NCI-H748 treated with DMSO at 0.1 percent for 48 hours (cell line): ENCODE measurements at places on chromosomes 5 and 9.

- DNase-seq, result no peak
Observed at GRCh38 chr9:137783521-137783920, 94.1 kb upstream of the CACNA1B start.

DNA sequence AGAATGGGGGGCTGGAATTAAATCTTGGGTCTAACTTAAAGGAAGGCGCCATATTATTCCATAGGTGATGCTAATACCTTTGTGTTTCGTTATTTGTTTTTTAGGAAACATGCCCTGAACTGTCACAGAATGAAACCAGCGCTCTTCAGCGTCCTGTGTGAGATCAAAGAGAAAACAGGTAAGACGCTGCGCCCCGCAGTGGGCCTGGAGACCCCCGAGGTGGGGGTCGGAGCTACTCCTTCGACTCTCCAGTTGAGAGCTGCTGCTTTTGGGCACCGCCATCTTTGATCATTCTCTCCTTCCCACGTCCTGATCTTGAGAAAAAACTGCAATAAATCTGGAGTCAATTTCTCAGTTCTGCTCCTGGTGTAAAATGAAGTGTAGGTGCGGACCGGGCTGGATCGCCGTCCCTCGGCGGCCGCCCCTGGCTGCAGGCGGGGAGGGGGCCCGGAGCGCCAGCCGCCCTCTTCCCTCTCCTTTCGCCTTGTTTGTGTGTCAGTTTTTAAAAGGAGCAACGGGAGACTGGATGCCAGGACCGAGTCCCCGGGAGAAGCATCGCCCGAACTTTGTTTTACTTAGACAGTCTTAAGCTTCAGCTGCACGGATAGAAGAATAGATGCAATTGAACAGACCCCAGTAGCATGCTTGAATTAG, 1.4 kb downstream of the PBX3 start:
- no peak for DNase-seq

GRCh38 chr5:135835766-135836165, 1.3 kb downstream of the SLC25A48 start:
- DNase-seq, result no peak

DNA sequence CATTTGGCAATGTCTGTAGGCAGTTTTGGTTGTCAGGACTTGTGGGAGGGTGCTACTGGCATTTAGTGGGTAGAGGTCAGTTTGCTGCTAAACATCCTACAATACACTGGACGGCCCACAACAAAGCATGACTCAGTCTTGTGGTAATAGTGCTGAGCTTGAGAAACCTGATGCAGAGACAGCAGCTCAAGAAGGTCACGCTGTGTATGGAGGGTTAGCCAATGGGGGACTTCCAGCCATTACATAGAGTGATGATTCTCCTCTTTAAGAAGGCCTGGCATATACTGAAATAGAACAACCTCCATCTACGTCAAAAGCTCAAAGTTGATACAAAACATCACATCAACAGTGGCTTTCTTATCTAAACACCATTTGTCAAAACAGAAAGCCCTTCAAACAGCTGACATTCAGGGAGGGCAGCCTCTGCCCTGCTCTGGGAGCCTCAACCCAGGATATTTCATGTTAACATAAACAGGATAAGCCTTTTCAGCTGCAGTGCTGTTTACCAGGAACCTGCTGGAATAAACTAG, 143.0 kb downstream of the GPBP1 start:
- DNase-seq, result no peak

DNA sequence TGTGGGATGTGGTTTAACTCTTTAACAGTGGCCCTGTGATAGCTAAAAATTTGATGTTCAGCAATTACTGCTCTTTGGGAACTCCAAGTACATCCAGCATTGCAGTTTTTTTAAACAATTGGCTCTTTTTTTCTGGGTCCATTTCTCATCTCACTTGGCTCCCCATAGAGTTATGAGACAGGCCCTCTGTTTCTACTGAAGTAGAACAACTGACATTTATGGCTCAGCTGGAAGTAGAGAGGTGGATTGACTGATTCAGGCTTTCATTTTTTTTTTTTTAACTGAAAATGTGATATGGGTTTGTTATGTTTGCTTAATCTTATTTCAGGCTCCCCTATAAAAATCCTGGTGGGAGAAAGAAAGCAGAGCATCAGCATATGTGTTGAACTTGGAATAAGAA, 96.6 kb upstream of the CD180 start:
- no peak for DNase-seq
